DMS79 (cell line): ENCODE measurements at places on chromosomes 4 and X.

DNA sequence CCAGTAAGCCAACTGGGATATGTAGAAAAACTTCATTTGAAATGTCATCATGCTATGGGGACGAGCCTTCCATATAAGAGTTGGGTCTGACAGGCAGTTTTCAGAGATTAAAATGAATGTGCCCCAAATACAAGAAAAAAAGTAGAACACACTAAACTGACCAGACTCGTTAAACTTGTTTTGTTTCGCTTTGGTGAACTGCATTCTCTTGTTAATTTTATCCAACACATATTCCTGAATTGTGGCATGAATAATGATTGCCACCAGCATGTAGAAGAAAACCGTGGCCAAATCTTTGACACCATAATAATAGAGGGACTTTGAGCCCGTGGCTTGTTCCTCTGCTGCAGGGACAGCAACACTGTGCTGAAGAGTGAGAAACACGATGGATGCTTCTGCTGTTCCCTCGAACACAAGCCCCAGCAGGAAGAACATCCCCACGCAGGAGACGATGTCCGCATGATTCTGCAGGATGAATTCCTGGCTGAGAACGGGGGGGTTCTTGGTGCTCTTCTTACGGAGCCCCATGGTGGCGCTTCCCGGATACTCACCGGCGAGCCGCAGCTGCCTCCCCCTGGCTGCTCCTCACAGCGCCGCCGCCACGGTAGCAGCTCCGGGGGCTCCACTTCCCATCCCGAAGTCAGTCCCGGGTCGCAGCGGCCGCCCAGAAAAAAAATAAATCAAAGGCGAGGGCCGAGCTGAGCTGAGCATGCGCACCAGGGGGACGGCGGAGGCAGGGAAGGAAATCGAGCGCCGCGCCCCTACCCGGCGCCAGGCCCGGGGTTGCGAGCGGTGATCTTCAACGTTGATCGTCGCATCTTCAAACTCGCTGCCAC lies at the start of gene TRAM1L1:
Gene TRAM1L1 (minus strand): TSS at position 711 of the 836 bp plus-strand sequence. CDS start 183 bp downstream, at position 528.
- no peak for DNase-seq

DNA sequence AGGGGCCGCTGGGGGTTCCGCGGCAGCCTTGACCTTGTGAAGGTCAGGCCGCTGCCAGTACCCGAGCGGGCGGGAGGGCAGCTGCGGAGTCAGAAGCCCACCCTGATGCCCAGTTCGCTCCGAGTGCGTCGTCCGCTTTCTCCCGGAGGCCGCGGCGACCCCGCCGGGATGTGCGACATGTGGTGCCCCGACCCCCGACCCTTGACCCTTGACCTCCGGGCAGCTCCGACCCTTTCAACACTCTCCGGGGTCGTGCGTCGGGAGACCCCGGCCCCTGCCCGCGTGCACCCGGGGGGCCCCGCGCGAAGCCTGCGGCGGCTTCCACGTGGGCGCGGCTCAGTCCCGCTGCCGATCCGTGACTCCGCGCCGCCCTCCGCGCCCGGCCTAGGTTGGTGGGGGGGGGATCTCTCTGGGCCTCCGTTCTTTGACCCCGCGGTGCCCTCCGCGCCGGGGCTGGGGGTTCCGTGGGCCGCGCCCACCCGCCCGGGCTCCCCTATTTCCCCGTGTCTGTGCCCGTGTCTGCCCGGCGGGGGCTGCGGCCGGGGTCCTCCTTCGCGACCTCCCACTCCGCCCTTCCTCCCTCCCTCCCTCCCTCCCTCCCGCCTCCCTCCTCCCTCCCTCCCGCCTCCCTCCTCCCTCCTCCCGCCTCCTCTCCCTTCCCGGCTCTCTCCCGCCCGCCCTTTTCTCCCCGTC lies 609 bp upstream of the SLC25A6 start:
- no peak for DNase-seq

DNA sequence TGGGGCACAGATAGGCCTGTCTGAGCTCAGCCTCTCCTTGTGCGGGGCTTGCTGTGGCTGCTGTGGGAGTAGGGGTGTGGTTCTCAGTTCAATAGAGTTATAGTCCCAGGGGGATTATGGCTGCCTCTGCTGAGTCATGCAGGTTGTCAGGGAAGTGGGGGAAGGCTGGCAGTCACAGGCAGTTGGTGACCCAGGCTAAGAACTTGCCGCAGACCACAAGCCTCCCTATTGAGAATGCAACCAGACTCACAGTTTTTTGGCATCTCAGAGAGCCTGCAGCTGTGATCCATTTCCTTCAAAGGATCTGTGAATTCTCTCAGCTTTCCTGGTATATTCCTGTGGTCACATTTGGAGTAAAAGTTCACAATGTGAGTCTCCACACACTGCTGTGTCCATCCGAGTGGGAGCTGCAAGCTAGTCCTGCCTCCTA lies 364.9 kb downstream of the ZNF674 start:
- peak; percentile 89 for DNase-seq

GRCh38 chr4:152594057-152594456 lies 58.2 kb upstream of the FBXW7 start:
- DNase-seq = no peak

DNA sequence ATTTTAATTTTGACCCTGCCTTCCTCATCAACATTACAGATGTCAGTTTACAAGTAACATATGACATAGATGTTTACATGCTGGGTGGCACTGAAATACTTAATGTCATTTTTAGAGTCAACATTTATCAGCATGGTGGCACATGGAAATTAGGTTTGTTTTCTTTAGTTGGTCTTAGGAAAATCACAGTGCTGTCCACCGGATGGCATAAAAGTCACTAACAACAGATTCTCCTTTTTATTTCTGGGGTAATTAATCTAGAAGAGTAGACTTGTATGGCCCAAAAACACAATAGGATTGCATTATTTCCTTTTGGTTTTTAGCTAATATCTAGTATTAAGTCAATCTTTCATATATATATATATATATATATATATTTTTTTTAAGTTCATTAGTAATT lies 88.6 kb upstream of the HHIP start:
- no peak for DNase-seq
